Right kidney (tissue), 9 donors: ENCODE measurements at places on chromosomes 3 and 15.

- DNase-seq = peak; percentile 81
Observed at GRCh38 chr3:141876891-141877621, 613 bp downstream of the ATP1B3 start.

DNA sequence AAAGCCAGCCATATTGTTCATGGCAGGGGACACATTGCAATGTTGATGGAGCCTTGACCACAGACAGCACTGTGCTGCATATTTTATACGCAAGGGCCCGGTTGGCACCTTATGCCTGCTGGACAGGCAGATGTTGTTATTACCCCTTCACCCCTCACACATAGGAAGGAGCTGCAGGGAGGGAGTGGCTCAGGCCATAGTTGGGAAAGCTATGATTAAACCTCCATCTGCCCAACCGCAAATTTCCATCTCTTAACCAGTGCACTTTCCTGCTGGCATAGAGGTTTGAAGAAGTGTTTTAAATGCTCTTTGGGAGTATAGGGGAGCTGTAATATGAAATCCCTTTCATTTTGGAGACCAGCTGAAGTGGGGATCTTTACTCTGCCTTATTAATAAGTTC is 224.7 kb downstream of the CACNA2D3 start:
- no peak for DNase-seq

DNA sequence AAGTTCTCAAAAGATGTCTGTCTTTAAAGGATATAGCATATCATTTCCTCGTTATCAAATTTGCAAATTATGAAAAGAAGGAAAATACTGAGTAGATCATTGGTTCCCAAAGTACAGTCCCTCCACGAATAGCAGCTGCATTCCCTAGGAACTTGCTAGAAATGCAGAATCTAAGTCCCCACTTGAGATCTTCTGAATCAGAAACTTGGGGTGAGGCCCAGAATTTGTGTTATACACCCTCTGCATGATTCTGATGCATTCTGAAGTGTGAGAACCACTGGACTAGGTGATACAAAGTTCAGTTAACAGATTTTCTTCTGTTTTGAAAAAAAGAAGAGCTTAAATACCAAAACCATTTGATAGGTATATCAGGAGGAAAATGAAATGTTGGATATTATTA is 77.1 kb downstream of the SLC25A26 start:
- DNase-seq = no peak

DNA sequence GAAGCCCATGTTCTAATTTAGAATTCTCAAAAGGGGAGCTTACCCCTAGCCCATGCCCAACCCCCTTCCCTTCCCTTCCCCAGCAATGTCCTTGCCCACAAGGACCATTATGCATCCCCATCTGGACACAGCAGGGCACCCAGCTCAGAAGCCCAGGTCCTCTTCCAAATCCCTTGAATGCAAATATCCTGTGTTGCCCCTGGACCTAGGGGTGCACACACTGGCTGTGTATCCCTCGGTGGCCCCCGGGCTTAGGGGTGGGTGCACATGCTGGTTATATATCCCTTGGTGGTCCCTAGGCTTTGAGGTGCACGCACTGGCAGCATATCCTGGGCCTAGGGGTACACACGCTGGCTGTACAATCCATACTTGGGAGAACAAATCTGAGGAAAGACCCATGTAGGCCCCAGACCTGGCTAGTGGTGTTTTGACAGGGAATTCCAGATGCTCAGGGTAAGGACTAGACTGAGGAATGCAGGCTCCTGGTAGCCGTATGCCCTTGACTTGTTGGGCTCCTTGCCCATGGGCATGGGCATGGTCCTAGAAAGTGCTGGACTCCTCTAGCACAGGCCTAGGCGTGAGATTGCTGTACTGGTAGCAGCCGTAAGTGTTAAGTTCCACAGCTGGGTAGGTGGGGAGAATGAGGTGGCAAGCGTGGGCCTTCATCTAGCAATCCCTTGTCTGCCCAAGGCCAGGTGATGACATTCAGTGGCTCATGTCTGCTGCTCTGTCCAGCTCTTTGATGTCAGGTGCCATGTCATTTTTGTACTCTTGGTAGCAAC is 222.4 kb downstream of the OPA1 start:
- DNase-seq = no peak

- no peak for DNase-seq
Observed at GRCh38 chr3:29057326-29057725, 223.5 kb upstream of the RBMS3 start.

DNA sequence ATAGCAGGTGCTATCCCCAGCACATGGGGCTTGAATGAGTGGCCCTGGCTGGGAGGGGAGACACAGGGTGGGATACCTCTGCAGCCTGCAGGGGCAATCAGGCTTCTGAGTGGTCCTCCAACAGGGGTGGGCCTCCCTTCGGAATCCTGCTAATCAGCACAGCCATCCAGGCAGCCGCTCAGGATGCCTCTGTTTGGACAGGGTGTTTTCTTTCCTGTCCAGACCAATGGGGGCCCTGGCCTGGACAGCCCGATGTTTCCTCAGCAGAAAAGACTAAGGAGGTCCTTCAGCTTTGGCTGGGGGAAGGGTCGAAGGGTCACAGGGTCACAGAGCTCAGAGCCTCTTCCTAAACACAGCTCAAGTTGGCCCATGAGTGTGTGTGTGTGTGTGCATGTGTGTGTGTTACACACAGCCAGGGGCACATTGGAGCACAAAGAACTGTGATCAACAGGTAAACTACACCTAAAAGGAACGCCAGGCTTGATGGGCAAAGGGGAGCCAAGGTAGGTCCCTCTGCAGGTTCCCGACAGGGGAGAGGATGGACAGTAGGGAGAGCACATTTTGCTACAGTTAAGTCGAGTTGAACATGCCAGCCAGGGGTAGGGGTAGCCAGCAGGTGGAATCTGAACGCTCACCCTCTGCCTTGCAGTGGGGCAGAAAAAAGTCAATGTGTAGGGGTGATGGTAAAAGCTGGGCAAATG is 1.1 kb upstream of the HAPLN3 start:
- no peak for DNase-seq

- no peak for DNase-seq
Observed at GRCh38 chr3:133065193-133065961, 27.2 kb downstream of the TMEM108 start.

DNA sequence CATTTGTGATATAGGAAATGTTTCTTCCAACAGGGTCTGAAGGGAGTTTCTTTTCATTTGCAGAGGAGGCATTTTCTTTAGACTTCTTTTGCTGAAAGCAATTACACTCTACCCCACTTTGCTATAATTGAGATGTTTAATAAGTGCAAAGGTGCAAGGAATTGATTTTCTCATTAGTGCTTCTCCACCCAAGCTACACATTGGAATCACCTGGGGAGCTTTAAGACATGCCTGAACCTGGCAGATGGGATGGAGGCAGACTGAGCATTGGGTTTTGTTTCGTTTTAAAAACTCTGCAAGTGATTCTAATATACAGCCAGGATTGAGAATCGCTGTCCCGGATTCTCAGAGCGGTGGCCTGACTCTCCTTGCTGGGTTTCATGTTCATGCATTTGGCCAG is 52.1 kb downstream of the MYZAP start:
- DNase-seq = no peak

GRCh38 chr3:159186581-159186980 is 384.7 kb downstream of the MFSD1 start:
- DNase-seq = no peak

DNA sequence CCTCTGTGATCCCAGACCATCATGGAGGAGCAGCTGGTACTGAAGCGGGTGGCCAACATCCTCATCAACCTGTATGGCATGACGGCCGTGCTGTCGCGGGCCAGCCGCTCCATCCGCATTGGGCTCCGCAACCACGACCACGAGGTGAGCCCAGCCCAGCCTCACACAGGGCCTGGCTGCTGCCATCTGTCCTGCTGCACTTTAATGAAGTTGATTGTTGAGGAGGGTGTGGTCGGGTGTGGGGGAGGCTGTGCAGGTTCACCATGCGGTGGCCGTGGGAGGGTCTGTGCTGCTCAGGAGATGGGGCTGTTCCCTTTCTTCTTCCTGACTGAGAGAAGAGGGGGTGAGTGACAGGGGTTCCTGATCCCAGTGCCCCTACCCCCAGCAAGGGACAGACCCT is 30.6 kb downstream of the ACAD9 start:
- DNase-seq = no peak

GRCh38 chr3:175526609-175527280 is 667.6 kb downstream of the NAALADL2 start:
- DNase-seq = no peak

DNA sequence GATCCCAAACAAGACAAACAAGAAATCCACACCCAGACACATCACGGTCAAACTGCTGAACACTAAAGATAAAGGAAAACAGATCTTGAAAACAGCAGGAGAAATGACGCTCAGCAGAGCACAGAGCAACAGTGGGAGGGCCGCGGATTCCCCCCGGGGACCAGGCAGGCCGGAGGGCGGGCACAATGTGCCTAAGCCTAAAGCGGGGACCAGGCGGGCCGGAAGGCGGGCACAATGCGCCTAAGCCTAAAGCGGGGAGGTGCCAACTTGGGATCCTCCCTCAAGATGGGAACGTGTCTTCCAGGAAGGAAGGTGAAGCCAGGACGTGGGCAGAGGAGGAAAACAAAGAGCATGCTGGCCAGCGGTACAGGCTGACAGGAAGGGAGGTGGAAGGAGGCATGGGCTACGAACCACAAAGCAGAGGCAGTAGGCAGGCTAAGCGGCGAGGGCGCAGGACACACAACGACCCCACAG is 31.1 kb downstream of the CYFIP1 start:
- peak; percentile 57 for DNase-seq

DNA sequence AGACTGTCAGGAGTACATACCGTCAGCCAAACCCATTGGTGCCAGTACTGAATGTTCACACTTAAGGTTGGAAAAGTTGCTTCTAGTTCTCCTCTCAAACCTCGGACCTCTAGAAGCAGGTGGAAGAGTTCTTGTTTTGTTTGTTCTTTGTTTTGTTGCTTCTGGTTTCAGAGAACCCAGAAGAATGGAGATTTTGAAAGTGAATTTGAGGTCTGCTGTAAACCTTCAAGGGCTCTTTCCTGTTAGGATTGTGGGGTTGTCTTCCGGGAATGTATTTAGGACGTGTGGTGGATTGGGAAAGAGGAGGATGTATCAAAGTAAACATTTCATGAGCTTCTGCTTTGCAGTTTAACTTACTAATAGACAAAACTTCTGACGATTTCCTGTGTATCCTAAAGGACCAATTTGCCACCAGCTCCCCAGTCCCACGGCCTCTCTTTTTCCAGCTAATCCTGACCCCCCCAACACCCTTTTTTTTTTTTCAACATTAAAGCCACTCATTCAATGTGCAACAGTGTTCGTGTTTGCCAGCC is 50.3 kb downstream of the FILIP1L start:
- no peak for DNase-seq

GRCh38 chr3:188742755-188743550 is 428.8 kb upstream of the TPRG1 start:
- no peak for DNase-seq

DNA sequence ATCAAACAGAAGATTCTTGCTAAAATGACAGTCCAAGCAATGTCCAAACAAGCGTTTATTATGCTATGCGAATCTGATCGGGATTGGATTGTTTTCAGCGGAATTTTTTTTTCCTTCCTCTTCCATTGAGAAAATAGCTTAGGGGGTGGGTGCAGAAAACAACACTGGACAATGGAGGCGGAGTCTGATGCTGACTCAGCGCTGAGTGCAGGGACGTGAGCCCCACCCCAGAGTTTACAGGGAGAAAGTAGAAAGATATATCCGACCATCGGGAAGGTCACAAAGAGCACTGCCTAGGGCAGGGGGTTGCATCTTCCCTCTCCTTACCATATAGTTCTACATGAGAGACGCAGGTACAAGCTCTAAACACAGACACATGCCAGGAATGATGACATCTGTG is 117.0 kb downstream of the FOXP1 start:
- no peak for DNase-seq

GRCh38 chr3:74862476-74862875 is 248.0 kb upstream of the CNTN3 start:
- DNase-seq = no peak

DNA sequence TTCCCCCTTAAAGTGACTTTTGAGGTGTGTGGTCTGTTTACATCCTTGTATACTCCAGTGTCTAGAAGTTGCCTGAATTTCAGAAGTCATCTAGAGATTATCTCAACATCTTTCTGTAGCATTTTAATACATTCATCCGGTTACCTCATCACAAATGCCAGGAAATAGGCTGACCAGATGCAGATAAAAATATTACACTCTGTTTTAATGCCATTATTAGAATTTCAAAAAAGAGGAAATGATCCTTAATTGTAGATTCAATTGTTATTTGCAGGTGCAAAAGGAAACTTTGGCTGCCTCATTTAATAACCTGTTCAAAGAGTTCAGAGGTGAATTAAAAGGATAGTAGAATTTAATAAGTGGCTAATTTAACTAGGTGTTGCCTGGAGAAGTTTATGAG is 290.9 kb downstream of the C3orf38 start:
- no peak for DNase-seq
